DMS53 (cell line): ENCODE measurements at places on chromosomes 4 and X.
A peak's percentile ranks its signal among the peaks of the same experiment; 100 is the strongest.

GRCh38 chr4:85114526-85114925, 148.0 kb upstream of the WDFY3 start:
- DNase-seq: no peak

- no peak for DNase-seq
These were observed 71.2 kb downstream of the WDFY3 start for GRCh38 chr4:84895283-84895682.

GRCh38 chr4:179095585-179096221, 1653.5 kb upstream of the AGA start:
- DNase-seq: peak; percentile 24

DNA sequence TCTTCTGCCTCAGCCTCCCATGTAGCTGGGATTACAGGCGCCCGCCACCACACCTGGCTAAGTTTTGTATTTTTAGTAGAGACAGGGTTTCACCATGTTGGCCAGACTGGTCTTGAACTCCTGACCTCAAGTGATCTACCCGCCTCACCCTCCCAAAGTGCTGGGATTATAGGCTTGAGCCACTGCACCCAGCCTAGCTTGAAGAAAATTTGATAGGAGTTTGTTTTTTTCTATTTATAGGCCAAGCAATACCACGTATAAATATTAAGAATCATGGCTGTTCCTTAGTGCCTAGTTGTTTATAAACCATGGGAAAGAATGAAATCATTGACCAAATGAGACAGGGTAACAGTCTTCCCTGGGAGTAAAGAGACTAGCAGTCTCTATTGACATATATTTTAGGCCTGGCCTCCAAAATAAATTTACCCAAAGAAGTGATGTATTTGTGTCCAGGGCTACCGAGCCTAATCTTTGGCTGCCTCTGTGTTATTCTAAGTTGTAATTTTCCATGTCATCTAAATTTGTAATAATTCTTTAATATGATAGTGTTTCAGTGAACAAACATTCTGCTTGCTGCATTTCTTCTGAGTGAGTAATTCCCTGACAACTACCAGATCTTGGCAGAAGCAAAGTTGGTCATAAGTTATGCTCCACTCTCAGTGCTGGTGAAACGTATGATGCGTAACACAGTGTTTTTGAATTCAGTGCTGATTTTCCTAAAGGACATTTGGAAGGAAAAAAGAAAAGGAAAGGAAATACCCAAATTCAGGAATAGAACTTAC, 10.3 kb downstream of the PKD2 start:
- DNase-seq: no peak

DNA sequence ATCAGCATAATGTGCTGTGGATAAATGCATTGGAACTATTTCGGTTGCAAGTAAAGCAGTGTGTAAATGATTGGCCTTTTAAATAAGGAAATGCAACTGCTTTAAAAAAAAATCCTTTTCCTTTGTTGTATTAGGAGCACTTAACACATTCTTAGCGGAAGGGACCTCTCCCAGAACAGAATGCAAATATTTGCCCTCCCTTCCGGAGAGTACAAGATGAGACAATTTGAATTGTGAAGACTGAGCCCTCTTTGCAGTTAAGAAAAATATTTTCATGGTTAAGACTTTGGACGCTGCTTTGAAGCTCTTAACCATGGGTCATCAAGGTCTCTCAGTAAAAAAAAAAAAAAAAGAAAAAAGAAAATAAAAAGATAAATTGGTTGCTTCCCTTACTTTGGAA, 9.5 kb upstream of the NOX1 start:
- peak; percentile 61 for DNase-seq

- no peak for DNase-seq
These were observed 93.1 kb downstream of the PCDH19 start for GRCh38 chrX:100316987-100317386.

- no peak for DNase-seq
These were observed 14.2 kb downstream of the ELOVL6 start for GRCh38 chr4:110184140-110184790.

DNA sequence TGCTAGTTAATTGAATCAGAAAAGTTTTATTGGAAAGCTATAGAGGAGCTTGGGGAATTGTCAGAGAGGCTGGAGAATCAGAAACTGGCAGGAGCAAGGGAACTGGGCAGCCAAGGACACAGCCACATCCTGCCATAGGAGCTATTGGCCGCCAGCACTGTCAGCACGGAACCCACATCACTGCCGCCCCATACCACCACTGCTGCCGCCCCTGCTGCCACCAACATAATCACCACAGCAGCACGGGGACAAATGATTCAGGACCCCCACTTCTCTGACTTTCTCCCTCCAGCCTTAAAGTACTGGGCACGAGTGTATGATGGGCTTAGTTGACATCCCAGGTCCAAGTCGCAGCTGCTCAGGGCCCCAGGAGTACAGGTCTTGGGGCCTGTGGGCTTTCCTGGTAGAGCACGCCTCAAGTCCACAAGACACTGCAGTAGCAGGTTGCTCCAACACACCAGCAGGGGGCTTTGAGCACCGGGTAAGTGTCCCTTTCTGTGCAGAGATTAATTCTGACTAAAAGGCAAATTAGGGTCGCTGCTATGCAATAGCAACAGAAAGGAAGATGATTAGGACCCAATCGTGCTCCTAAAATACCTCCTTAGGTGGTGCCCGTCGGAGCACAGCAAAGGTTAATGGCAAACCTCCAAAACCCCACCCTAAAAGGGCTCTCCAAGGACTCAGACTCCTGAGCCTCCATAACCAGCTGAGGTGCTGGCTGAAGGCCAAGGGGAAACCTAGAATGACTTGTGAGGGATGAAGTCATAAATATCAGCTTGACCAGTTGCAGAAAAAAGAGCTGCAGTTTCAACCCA, 6.9 kb downstream of the PJA1 start:
- DNase-seq: peak; percentile 69

- no peak for DNase-seq
These were observed 52.5 kb downstream of the LNX1 start for GRCh38 chr4:53538756-53539155.

DNA sequence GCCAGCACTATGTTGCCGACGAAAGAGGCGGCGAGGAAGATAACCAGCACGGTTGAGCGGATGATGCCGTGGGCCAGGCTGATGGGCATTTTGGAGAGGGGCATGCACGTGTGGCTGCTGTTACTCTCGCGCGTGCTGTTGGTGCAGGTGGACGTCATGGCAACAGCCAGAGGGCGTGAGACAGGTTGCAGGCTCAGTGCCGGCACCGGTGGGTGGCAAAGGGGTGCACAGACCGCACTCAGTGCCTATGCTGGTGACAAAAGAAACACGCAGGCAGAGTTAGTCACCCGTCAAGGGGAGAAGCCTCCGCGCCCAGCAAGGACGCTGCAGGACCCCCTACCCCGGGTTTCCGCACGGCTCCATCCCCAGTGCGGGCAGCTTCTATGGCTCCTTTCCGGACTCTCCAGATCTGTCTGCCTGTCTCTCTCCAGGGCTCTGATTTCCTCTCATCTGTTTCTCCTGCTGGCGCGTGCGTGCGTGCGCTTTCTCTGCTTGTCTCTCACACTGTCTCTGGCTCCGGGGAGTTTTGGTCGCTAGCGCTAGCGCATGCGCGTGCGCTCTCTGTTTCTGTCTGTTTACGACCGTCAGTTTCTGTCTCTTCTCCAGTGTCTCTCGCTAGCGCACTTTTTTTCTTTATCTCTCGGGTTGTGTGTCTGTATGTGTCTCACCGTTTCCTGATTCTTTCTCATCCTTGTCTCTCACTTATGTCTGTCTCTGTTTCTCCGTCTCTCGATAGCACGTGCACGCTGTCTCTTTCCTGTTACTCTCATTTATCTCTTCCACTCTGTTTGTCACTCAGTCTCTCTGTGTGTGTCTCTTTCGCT, 2.1 kb downstream of the GPR101 start:
- peak; percentile 81 for DNase-seq

- DNase-seq: no peak
These were observed 16.2 kb downstream of the PRKX start for GRCh38 chrX:3697220-3697684.

DNA sequence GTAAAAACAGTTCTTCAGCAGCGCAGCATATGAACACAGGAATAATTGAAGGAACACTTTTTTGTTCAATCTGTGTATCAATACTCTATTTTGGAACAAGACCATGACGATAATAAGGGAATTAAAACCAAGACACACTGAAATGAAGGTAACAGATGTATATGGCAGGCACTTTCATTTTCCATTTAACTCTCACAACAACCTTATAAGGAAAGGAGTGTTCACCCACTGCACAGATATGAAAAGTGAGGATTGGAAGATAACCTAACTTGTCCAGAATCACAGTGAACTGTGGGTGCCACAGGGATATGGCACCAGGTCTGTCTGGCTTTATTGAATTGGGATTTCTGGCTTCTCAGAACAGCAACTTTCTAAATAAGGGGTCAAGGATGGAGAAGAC, 153.3 kb downstream of the MID1IP1 start:
- DNase-seq: no peak

- DNase-seq: no peak
These were observed 7.1 kb downstream of the IGFBP7 start for GRCh38 chr4:57103051-57103450.

DNA sequence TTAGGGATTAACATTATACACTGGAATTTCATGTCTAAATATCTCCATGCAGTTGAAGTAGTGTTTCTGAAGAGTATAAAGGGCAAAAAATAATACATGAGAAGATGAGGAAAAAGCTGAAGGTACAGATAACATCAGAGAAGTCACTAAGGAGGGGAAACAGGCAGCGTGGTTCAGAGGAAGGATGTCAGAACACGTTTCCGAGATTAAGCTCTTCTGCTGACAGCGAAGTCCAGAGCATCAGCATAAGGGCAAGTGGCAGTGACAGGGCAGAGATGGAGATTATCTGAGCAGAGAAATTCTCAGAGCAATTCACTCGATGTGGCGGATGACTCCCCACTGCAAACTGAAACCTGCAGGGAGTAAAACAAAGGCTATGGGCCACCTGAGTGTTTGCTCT, 443.2 kb upstream of the FRG1 start:
- DNase-seq: peak; percentile 31

- DNase-seq: peak; percentile 56
These were observed 107.0 kb downstream of the PCDH18 start for GRCh38 chr4:137425281-137425680.

DNA sequence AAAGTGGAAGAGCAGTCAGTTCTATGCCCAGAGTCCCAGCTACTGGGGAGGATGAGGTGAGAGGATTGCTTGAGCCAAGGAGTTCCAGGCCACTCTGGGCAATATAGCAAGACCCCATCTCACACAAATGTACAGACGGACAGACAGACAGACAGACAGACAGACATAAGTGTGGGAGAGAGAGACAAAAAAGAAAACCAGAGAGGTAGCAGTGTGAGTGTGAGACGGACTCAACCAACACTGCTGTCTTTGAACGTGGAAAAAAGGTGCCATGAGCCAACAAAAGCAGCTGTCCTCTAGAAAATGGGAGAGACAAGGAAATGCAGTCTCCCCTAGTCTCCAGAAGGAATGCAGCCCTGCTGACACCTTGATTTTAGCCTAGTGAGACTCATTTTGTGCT, 18.2 kb upstream of the RPL34 start:
- no peak for DNase-seq

GRCh38 chr4:93841803-93842345, 13.3 kb downstream of the ATOH1 start:
- no peak for DNase-seq
